ENCODE measurements at places on chromosomes 6 and 20.

GRCh38 chr6:16320533-16321340 lies 82.3 kb downstream of the GMPR start:
- no peak for DNase-seq

DNA sequence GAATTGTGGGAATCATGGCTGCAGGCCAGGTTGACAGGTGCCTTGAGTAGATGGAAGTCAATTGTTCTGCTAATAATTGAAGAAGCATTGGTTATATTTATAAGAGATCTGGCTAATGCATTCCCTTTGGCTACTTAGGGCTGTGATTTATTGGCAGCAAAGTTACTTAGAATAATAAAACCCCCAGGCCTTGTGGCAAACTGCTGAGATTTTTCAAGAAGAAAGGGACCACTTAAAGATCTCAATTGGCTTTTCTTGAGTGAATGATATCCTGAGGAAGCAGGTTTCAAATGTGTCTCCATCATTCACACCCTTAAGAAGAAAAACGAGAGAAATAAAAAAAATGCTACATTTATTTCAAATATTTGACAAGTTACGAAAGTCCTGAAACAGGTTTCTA lies 27.4 kb downstream of the DDO start:
- no peak for DNase-seq

DNA sequence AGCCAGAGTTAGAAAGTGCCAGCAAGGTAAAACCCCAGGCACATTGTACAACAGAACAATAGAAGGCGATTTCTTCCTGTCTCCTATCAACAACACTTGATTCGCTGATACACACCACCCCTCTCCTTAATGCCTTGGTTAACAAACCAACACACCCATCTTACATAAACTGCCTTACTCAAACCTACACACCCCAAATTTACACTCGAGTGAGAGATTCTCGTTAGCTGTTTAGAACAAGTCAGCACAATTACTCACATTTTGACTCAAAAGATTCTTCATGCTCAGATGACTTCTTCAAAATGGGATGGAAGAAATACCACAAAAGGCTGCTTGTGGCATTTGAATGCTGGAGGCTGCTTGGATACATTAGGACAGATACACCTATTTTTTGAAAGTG lies 80.0 kb upstream of the FOXQ1 start:
- no peak for DNase-seq

DNA sequence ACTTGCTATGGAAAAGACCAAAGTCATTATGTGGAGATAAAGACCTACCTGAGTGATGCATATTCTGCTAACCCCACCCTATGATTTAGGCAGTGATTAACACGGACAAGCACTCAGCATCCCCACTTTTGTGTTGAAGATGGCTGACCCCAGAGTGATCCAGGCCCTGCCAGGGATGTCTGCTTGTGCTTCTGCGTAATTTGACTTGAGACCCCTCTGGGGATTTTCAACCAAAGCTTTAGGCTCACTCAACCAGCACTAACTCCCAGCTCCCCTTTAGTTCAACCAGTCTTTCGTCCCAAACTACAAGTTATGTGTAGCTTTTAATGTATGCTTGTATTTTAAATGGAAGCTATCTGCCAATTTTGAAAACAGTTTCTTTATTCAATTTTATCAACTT lies 538.0 kb upstream of the ID4 start:
- DNase-seq = no peak

GRCh38 chr6:8731874-8732273 lies 296.5 kb upstream of the SLC35B3 start:
- no peak for DNase-seq

- no peak for DNase-seq
These were observed 58.9 kb downstream of the MYH7B start for GRCh38 chr20:35014537-35014936.

- no peak for DNase-seq
These were observed 164.4 kb upstream of the QKI start for GRCh38 chr6:163250116-163250515.

DNA sequence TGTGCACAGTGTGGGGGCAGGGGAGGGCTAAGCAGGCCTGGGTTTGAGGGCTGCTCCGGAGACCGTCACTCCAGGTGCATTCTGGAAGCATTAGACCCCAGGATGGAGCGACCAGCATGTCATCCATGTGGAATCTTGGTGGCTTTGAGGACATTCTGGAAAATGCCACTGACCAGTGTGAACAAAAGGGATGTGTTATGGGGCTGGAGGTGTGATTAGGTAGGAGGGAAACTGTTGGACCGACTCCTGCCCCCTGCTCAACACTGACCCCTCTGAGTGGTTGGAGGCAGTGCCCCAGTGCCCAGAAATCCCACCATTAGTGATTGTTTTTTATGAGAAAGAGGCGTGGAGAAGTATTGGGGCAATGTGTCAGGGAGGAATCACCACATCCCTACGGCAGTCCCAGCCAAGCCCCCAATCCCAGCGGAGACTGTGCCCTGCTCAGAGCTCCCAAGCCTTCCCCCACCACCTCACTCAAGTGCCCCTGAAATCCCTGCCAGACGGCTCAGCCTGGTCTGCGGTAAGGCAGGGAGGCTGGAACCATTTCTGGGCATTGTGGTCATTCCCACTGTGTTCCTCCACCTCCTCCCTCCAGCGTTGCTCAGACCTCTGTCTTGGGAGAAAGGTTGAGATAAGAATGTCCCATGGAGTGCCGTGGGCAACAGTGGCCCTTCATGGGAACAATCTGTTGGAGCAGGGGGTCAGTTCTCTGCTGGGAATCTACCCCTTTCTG lies 44.0 kb upstream of the TTPAL start:
- no peak for DNase-seq

DNA sequence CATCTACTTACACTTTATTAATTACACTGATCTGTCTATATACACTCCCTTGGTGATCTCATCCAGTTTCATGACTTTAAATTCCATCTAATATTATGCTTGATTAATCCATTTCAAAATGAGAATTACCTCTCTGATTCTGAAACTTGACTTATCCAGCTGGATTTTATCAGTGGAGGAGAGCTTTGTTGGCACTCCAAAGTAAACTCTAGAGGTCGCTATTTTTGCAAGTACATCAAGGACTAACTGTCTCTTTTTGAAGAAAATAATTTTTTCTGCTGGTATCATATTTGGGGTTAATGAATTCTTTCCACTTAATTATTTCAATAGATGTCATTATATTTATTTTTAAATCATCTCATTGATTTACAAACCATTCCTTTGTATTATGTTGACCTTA lies 630.3 kb upstream of the MAN1A1 start:
- DNase-seq = no peak

DNA sequence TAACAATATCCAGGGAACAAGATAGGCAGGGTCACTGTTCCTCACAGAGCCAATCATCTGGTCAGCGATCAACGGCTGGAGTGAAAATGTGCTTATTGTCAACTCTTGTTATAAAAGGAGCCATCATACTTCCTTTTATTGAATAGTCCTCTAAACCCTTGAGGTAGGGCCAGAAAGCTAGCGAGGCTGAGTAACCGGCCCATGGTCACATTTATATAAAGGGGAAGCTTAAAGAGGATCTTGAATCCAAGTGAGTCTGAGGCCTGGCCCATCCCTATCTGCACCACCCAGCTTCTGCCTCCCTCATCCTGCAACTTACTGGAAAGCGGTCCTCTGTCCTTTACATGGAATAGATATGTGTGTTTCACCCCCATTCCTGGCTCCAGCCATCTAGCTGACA lies 9.5 kb downstream of the PHACTR3 start:
- no peak for DNase-seq

GRCh38 chr6:89378628-89379027 lies 26.1 kb upstream of the UBE2J1 start:
- DNase-seq = no peak

DNA sequence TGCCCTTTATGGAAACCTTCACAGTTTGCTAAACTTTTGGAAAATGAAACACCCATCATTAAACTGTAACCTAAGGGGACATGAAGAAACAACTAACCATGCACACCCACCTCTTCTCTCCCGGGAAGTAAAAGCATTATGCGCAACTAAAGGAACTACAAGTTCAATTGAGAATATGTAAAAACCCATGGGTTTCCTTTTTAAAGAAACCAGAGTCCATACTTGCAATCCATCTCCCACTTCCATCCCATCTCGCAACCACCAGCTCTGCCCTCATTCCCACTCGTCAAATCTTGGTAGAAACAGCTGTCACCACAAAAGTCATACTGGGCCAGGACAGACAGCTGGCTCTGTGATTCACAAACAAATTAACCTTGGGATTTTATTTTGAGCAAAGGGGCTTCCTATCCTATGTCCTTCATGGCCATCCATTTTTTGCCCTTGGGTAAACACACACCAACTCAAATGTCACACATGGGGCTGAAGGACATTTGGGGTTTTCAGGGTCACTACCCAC lies 81.5 kb downstream of the HAO1 start:
- DNase-seq = no peak

- no peak for DNase-seq
These were observed 27.0 kb downstream of the OSBPL2 start for GRCh38 chr20:62265365-62265764.

DNA sequence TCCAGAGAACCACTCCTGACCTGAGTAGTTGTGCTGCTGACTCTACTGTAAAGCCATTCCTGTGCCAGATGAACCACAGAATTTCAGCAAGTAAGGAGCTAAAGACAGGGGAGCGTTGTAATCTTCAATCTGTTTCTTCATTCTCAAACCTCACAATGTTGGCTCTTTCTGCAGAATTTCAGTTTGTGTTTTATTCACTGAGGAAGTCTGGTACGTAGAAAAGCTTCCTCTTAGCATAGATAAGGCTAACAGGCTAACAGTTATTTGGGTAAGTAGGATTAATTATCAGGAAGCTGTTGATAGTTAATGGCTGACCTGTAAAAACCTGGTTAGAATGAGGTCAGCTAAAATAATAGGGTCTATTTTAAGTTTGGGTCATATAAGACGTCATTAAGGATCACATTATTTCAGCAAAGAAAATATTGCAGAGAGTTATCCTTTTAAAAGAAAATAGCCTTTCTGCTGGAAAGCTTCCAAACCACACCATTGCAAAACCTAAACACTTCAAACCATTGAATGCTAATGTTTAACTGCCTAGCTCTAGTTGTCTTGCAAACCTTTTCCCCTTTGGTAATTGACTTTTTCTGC lies 14.1 kb upstream of the TENT5A start:
- no peak for DNase-seq

DNA sequence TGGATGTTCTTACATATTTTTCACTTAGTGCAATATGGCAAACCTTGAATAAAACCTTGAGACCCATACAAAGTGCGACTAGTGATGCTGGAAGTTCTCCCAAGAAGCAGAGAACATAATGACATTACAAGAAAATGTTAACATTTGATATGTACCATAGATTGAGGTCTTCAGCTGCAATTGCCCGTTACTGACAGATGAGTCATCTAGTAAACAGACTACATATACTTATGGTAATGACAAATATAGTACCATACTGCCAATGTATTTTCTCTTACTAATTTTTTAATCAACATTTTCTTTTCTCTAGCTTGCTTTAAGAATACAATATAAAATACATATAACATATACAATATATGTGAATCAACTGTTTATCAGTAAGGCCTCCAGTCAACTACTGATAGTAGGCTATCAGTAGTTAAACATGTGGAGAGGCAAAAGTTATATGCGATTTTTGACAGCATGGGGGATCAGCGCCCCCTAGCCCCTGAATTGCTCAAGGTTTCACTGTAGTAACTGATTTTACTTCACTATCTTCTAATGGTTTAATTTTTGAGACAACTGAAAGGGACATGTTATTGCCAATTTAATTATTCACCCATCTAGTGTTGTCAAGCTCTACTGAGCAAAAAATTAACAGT lies 166.7 kb upstream of the ADGRB3 start:
- DNase-seq = no peak

DNA sequence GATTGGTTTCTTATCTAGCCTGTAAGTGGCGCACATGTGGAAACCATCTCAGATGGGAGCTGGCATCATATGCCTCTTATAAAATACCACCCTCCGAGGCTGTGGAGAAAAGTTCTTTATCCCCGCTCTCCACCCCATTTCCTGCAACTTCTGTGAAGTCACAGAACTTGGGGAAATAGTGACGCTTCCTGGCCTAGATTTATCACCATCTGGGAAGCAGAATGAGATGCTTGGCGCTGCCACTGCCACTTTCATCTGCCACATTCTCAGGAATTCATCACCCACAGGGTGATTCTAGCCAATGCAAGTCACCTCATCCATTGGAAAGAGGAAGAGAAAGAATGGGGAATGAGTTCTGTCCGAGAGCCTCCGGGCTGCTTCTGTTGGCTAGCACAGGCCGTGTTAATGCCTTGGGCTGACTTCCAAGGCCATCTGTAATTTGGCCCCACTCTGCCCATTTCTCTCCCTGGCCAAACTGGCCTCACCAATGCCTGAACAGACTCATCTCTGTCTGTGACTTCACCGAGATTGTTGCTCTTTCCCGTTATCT lies 148.8 kb upstream of the SOX4 start:
- no peak for DNase-seq
